HFFc6 (cell line): ENCODE measurements at places on chromosomes 5 and 9. TPM values are rescaled to one million over a fixed set of nuclear protein-coding genes. Genes with fewer than 3 reads are reported as not detected.

Gene CDC26
- total RNA-seq, result 31.3 to 38.5 TPM (median 31.6 TPM) in 3 replicates

Gene APBA1
- total RNA-seq, result 14.7 to 20.9 TPM (median 20.3 TPM) in 3 replicates

Gene CCL27
- total RNA-seq, result not detected in 3 replicates

DNA sequence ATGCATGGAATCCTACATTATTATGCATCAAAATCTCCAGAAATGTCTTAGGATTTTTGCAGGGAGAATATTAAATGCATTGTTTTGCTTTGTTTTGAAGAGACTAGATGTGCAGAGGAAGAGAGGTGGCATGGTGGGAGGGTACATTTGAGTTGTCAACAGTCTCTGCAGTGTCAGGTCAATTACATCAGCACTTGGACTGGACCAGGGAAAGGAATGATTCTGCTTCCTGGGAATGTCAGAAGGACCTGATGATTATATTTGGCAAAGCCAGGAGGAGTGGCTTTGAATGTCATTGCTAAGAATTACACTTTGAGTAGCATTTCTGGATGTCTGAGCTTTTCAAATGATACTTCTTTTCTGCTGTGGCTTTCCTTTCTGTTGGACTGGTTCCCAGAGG lies 17.5 kb upstream of the TMEFF1 start:
- no peak for DNase-seq

DNA sequence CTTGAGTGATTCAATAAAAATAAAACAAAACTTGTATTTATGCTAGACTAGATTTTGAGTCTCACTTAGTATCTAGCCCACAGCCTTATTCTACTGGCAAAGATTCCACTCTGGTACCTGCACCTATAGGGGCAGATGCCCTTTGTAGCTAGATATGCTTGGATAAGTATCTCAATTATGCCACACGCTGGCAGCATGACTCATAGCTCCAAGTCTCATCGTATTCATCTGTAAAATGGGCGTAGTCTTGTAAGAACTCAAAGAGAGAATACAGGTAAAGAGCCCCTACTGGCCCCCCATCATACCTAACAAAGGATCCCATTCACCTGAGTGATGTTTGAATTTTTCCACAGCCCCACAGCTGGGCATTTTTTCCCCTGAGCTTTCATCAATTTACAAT lies 45.9 kb upstream of the ASTN2 start:
- DNase-seq, result no peak

GRCh38 chr9:121249563-121249962 lies 18.4 kb upstream of the GSN start:
- no peak for DNase-seq

- DNase-seq, result no peak
These were observed 384.7 kb downstream of the BNC2 start for GRCh38 chr9:16485575-16486321.

DNA sequence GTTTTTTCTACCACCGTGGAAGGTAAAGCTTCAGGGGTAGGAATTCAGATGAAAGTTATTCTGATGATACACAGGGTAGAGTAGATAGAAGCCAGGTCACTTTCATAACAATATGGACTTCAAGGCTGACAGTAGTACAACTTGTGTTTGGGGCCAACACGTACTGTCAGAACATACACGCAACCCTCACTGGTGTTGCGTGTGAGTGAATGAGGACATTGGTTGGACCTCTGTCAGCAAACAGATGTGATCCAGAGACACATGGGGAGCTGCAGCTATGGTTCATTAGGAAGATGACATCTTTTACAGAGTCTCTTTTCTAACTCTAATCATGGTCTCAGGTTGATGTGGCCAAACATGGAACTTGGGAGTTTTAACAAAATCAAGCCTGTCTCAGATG lies 70.1 kb upstream of the MOCS2 start:
- DNase-seq, result no peak

GRCh38 chr5:19314840-19315239 lies 673.2 kb downstream of the CDH18 start:
- DNase-seq, result no peak

GRCh38 chr9:23887781-23888180 lies 61.7 kb upstream of the ELAVL2 start:
- no peak for DNase-seq

- no peak for DNase-seq
These were observed 156.1 kb upstream of the ADAMTSL1 start for GRCh38 chr9:18317896-18318295.

DNA sequence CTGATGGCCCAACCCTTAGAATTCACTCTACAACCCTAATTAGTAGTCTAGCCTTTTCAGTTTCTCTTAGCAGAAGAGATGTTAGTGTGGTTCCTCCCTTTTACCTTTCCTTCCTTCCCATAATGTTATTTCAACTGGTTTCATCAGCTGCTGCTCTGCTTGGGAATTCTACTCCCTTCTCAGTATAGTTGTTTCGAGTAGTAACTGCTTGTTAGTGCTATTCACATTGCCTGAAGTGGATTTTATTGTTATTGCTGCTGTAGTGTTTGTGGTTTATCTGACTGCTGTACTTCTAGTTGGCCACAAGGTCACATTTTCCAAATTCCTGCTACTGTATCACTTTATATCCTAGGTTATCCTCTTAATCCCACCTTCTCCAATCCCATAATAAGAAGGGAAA lies 29.7 kb downstream of the SMIM15 start:
- DNase-seq, result peak; percentile 36

- DNase-seq, result no peak
These were observed 84.2 kb downstream of the ZNF608 start for GRCh38 chr5:124662181-124662781.

- no peak for DNase-seq
These were observed 115.9 kb downstream of the FEM1C start for GRCh38 chr5:115428676-115429075.

DNA sequence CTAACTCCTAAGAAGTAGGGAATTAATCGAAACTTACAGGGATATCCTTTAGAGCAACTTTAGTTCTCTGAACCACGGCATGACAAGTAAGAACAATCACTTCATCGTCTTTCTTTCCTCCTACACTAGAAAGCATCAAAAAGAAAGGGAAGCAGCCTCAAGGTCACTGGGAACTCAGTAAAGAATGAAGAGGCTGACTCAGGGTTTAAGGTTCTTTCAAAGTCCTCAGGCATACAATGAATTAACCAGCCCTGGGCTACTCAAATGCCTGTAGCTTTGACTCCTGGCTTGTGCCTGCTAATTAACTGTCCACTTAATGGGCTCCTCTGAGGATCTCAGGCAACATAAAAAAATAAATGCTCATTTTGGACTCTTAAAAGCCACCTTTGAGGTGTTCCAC lies 102.0 kb downstream of the TRIM32 start:
- no peak for DNase-seq

GRCh38 chr5:140249536-140249935 lies 53.4 kb downstream of the PFDN1 start:
- DNase-seq, result no peak

- DNase-seq, result no peak
These were observed 749.8 kb upstream of the GRAMD2B start for GRCh38 chr5:125673359-125673950.

DNA sequence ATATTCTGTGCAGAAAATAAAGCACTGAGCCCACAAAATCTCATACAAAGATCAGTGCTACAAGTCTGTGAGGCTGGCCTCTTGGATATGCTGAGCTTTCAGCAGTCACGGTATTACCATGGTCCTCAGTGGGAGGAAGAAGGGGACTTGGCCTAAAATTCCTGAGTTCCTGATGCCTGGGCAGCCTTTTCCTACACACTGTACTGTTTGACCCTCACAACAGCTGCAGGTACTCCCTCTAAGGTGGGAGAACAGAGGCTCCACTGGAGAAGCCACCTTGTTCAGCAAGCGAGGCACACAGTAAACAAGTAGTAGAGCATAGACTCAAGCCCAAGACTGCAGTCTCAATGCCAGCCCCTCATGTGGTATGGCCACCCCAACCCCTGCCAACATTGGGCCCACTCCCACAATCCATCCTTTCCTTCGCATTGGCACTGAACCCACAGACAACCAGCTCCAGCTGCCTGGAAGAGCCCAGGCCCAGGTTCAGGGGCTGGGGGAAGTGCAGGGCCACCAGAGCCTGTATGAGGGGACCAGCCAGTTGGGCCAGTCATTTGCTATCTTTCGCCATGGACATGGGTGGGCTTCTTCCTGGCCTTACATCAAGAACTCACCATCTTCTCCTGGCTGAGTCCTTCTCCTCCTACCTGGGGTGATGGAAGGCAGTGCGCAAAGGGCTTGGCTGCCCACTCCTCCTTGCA lies 14.3 kb downstream of the ACSL6 start:
- DNase-seq, result no peak

DNA sequence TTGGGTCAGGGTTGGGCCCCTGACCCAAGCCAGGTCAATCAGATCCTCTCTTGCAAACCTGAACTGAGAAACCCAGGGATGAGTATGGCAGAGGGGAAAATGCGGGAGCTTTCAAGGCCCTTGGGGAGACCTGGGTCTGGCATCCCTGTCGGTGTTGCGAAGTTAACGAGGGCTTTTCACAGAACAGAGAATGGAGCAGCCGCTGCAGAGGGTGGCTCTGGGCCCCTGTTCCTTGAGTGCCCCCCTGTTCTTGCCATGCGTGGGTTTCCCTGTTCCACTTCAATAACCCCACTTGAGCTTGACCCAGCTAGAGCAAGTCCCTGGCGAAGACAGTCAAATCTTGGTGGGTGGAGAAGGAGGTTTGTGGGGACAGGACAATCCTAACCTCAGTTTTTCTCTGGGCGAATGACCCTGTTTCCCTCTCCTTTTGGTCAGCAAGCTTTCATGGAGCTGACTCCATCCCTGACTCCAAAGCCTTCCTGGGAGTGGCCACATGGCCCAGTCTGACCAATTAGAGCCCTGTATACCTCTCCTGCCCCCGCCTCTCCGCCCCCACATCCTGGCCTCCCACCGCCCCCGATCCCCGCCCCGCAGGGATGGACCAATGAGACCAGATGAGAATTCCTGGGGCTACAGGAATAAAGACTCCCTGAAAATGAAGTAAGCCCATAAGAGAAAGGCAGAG lies 2.9 kb upstream of the VDAC1 start:
- no peak for DNase-seq

- no peak for DNase-seq
These were observed 20.8 kb downstream of the FXN start for GRCh38 chr9:69056191-69056815.

GRCh38 chr9:91164724-91165520 lies 196.8 kb downstream of the AUH start:
- peak; percentile 97 for DNase-seq
